Epithelial cell of umbilical artery (primary cell): ENCODE measurements at places on chromosomes 12 and 14. TPM values are rescaled to one million over a fixed set of nuclear protein-coding genes. Genes with fewer than 3 reads are reported as not detected.

The FOXG1 gene
- not detected in 2 replicates for total RNA-seq

The OR6C2 gene
- total RNA-seq = not detected in 2 replicates

The SPRYD3 gene
- 18.5 and 21.1 TPM in 2 replicates for total RNA-seq

The SPIC gene
- total RNA-seq = not detected in 2 replicates

The HOXC11 gene
- total RNA-seq = not detected in 2 replicates

The APOF gene
- not detected in 2 replicates for total RNA-seq

The ANO4 gene
- not detected in 2 replicates for total RNA-seq
